Naive B cell (primary cell): ENCODE measurements at places on chromosomes 5 and 9. TPM values are rescaled to one million over a fixed set of nuclear protein-coding genes. Genes with fewer than 3 reads are reported as not detected.

DNA sequence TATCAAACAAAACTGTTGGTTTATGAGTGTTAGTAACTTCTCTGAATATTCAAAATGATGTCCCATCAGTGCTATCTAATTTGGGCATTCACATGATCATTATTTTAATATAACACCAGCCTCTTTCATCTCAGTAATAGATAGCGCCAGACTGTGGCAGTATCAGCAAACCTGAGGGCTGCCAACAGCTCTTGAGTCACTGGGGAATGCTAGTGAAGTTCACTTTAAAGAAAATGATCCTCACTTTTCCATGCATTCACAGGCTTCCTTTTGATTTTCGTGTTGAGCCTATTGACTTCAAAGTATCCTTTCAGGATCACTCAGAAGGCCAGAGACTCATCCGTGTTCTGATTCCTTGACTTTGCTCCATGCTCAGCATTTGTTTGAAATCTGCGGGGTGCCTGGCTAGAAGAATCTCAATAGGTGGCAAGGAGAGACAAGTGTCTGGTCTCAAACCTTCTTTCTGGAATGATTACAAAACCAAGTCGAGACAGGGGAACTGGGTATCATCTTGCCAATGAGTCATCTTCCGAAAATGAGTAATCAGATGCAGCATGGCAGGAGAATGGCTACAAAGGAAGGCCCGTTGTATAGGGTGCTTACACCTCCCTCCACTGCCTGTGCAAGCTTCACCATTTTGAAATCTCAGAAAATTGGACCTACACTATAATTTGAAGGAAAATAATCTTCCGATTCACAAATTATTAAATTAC is 509.1 kb downstream of the RASEF start:
- H3K4me3 ChIP-seq: no peak overlapping the region
- no peak overlapping the region for H3K27ac ChIP-seq
- H3K4me1 ChIP-seq: no peaks in the 10 kb centered on the region
- H3K36me3 ChIP-seq: no peaks in the 10 kb centered on the region
- H3K27me3 ChIP-seq: no peaks in the 10 kb centered on the region

- H3K36me3 ChIP-seq: no peaks in the 10 kb centered on the region
- DNase-seq: no peak
- H3K27ac ChIP-seq: no peak overlapping the region
- H3K27me3 ChIP-seq: no peaks in the 10 kb centered on the region
Observed at GRCh38 chr5:97915106-97915505, 732.1 kb upstream of the RIOK2 start.

The LSM11 gene
- polyA plus RNA-seq: 0.69 TPM

DNA sequence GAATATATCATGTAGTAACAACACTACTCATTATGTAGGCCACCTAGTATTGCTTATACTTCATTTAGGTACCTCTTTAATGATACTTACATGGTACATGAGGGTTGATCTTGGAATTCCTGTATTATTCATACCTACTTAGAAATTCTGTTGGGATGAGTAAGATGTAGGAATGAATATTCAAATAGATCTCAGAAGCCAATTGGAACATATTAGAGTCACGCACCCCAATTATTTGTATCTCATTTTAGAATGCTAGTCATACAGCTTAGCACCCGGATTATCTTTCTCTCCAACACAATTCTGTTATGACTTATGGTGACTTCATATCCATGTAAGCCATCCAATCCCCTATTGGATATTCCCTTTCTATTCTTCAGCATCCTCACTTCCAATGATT is 106.7 kb upstream of the SH3GL2 start:
- no peaks in the 10 kb centered on the region for H3K27me3 ChIP-seq
- H3K27ac ChIP-seq: no peak overlapping the region
- no peak for DNase-seq
- no peaks in the 10 kb centered on the region for H3K4me1 ChIP-seq
- no peaks in the 10 kb centered on the region for H3K36me3 ChIP-seq
